ENCODE measurements at places on chromosomes 11 and 22.
A peak's percentile ranks its signal among the peaks of the same experiment; 100 is the strongest.

DNA sequence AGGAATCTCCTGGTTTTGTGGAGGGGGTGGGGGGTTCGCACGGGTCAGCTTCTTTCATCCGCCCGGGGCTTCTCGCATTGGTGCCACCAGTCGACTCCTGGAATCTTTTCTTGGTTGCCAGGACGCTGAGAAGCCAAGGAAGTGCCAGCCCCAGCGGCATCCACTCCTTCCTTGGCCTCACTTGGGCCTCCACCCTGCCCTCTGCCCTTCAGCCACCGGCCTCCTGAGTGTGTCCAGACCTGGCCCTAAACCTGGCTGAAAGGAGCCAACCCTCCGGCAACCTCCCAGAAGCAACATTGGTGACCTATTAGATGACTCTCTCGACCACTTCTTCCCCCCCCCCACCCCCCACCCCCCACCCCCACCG is 518 bp upstream of the GALNT18 start:
- no peak for DNase-seq

GRCh38 chr11:133531458-133531857 is 843 bp downstream of the OPCML start:
- no peak for DNase-seq

DNA sequence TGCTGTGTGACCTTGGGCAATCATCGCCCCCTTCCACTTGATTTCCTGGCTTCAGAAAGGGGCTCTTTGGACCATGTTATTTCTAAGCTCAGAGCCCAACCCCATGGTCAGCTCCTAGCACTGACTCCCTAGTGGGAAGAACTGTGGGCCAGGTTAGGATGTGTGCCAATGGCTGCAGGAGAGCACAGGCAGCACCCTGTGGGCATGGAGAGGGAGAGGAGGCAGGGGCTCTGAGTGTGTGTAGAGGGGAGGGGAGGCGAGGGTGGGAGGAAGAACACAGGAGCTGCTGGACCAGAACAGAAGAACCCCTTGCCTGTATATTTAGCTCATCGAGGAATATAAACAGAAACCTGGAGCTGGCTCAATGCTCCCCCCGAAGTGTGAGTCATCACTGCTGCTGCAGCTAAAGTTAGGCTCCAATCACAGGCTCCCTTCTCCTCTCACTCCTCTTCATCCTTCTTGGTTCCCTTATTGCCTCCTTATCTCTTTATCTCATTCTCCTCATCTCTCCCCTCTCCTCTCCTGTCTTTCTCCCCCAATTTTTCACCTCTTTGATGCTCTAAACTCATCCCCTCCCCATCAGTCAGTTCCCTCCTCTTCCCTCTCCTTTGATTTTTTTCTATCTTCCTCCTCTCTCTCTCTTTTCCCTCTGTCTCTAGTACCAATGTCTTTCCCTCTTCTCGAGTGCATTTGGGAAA is 14.5 kb upstream of the RPS19BP1 start:
- DNase-seq, result no peak

- DNase-seq, result no peak
Measured at GRCh38 chr11:13008625-13009475, at the start of gene RASSF10. RASSF10 (plus strand) TSS chr11:13009316; CDS start chr11:13009577, 261 bp downstream.

DNA sequence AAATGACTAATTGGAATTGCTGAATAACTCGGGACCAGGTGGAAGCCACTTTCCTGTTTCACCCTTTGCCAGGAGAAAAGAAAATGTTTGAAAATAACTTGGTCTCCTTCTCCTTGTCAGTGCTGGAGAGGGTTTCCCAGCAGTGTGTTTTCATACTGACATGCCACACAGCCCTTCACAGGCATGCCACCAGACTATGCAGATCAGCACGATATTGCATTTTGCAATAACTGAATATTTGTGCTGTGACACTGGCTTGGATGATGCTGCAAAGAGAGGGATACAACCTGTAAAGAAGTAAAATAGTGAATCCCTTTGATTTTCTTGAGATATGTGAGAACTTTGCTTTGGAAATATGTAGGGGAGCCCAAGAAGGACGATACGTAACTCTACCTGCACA is 200.0 kb upstream of the NAV2 start:
- DNase-seq, result no peak

DNA sequence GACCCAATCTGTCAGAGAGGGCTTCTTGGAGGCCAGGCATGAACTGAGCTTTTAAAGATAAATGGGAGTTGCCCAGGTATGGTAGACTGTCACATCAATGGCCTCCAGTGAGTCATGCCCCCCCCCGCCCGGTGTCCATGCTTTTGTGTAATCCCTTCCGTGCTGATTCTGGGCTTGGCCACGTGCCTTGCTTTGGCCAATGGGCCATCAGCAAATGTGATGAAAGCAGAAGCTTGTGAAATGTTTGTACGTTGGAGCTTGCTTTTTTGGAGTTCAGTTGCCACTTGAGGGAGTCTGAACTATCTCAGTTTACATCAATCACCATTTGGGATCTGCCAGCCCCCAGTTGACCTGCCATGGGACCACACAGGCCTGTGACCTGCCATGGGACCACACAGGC is 4.3 kb upstream of the THY1 start:
- no peak for DNase-seq

GRCh38 chr11:133156986-133157745 is 375.1 kb downstream of the OPCML start:
- no peak for DNase-seq

GRCh38 chr22:49515475-49515874 is 312.2 kb downstream of the BRD1 start:
- no peak for DNase-seq

GRCh38 chr11:125918140-125918840 is 14.0 kb downstream of the DDX25 start:
- DNase-seq, result no peak

GRCh38 chr22:50074056-50074455 is 11.2 kb downstream of the MLC1 start:
- DNase-seq, result no peak

GRCh38 chr22:37199103-37199759 is 11.2 kb upstream of the C1QTNF6 start:
- DNase-seq, result peak; percentile 98

DNA sequence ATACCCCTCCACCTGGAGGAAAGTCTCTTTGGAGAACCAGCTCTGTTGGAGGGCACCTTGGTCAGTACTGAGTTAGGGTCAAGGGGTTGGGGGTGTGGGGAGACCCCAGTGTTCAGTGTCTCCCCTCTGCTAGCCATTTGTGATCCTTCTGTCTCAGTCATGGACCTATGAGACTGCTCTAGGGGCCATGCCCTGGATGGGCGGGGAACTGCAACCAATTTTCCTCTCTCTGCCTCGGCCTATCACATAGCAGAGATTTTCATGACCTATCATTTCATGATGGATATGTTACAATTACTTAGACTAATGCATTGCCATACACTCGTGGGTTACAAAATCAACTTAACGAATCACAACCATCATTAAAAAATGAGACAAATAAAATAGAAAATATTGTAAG is 7.4 kb downstream of the OTOG start:
- DNase-seq, result no peak

DNA sequence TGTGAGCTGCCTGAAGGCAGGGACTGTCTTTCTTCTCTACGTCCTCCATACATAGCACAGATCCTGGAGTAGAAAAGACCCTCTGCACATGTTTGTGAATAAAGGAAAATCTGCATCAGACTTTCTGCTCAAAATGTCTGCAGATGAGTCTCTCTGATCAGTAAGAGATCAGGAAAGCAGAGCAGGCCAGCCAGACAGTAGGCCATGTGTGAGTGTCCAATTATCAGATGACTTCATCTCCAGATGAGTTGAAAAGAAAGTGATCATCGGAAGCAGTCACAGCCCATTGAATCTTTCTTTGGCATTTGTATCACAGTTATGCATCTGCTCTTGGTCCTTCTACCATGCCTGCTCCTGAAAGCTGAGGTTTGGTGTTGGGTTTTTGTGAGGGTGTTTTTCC is 298.7 kb upstream of the NCAM1 start:
- DNase-seq, result no peak

- no peak for DNase-seq
Measured at GRCh38 chr11:99068832-99069231, 48.1 kb downstream of the CNTN5 start.

DNA sequence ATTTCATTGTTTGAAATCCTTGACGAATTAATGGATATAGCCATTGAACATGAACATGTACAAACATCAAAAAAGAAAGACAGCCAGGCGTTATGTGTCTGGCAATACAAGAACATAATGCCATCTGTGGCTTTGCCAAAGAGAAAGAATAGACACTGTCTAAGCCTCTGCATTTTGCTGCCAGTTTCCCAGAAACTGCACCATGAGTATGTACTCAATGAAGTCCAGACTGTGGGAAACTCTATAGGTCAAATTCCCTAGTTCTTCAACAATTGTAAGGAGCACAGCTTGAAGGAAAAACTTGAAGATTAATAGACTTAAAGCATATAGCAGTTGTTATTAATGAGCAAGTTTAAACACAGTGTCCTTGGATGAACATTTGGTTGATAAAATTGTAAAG is 71.3 kb downstream of the BBOX1 start:
- no peak for DNase-seq

GRCh38 chr11:36130401-36130800 is 158.8 kb downstream of the COMMD9 start:
- no peak for DNase-seq

DNA sequence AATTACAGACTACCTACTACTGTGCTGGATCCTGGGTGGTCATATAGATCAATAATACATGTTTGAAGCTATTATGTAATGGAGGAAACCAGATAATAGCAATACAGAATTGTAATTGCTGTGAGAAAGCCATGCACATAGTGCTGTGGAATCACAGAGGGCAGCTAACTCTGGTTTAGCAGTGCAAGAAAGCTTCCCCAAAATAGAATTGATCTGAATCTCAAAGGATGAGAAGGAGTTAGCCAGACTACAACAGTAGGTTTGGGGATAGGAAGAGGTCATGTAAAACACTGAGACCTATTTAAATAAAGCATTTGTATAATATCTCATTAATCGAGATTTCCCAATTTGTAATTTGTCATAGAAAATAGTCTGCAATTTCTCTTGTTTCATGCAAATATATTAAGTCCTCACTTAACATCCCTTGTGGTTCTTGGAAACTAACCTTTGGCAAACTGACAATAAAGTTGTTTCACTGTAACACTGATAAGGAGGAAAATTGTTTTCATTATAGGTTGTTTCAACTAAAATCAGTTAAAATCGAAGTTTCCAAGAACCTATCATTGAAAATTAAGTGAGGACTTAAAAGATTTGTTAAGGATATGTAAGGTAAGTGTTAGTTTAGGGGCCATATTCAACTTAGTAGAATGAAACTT is 7.6 kb downstream of the C11orf58 start:
- no peak for DNase-seq

DNA sequence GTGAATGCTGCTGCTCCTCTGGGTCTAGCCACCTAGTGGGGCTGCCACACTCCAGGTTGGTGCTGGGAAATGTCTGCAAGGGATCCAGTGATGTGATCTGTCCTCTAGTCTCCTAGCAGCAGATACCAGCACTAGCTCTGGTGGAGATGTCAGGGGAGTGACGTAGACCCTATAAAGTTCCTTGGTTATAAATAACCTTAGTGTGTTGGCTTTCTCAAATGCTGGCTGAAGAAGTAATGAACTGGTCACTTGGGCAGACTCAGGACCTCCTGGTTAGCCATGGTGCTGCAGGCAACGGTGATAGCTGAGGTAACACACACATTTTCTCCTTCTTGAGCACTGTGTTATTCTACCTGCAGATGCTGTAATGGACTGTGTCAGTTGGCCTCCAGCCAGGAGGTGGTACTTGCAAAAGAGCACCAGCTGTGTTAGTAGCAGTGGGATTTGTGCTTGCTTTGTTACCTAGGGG is 35.5 kb downstream of the BBOX1 start:
- no peak for DNase-seq

DNA sequence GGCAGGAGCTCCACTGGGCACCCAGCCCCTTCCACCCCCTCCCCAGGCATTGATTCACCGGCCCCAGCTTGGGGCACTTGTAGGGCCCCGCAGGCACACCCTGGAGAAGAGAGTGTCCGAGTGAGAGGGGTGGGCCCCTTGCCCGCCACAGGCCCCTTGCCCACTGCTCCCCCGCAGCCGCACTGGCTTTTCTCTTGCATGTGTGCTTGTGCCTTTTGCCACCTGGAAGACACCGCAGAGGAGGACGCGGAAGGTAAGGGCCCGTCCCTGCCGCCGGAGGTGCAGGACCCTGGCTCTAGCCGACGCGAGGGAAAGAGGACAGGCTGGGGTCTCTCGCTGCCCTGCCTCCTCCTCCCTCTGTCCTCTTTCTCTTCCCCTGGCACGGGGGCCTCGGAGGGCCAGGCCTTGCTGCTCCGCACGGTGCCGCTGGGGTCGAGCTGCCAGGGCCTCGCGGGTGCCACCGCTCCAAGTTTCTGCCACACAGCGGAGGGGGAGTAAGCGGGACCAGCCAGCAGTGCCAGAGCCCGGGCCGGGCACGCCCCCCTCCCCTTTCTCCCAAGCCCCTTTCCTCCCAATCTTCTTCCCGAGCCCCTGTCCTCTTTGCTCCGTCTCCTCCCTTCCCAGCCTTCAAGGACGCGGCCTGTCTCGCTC is 9.5 kb downstream of the TNNT3 start:
- no peak for DNase-seq

DNA sequence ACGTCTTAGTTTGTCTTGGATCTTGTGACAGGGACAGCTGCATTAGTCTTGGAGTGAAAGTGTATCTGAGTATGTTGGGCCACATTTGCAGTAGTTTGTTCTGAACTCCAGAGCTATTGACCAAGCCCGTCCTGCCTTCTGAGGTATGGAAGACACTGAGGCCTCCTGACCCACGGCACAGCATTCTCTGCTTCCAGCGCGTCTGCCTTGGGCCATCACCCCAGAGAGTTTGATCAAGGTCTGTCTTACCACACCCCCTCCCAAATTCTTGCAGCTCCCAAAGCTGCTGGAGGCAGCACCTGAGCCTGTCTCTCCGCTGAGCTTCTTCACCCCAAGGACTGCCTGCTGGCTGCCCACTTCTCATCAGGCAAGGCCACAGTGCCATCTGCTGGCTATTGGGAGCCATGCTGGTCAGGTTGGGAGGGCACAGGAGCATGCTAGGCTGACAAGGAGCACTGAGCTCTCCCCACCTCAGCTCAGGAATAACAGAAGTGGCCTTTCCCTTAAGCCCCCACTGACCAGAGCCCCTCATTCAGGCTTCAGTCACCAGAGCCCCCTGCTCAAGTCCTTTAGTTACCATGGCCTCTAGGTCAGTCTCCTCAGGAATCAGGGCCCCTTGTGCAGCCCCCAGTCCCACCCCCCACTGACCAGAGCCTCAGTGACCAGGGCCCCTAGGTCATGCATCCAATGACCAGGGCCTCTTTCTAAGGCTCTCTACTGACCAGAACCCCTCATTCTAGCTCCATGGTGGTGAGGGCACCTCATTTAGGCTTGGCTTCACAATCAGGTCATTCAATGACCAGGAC is 27.2 kb upstream of the SMPD1 start:
- peak; percentile 30 for DNase-seq

Measured in stimulated activated CD8-positive, alpha-beta memory T cell treated with anti-CD3 and anti-CD28 coated beads, Interleukin-12 subunit alpha, Interleukin-12 subunit beta, amount 100 ng/mL, for 4 hours (primary cell).